Omental fat pad (tissue), 4 donors: ENCODE measurements at places on chromosomes 3 and 15.

DNA sequence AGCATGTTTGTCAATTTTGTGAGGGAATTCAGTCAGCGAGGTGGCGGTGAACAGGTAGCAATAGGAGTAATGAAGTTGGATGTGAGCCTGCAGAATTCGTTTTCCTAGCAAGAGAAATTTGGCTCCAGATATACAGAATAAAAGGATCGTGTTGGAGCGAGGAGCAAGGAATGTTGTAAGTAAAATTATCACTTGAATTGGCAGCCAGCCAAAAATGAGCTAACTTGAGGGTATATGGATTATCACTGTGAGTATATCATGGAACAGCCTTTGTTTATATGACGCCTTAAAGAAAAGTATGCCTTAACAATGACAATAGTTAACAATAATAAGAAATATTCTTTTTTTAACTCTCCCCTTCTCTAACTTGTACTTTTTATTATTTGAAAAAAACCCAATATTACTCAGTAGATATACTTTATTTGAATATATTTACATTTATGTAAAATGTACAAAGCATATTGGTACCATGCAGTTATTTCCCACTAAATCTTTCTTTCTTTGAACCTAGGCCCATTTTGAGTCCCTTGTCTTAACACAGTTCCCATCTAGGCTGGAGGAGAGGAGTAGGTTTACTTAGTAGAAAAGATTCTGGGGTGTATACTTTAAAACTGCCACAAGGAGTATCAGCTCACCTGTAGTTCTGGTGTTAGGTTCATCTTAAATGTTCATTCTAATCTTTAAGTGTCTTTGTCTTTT lies 29.3 kb downstream of the EPHA6 start:
- DNase-seq = no peak

- DNase-seq = no peak
Measured at GRCh38 chr15:39672666-39673065, 91.8 kb downstream of the THBS1 start.

DNA sequence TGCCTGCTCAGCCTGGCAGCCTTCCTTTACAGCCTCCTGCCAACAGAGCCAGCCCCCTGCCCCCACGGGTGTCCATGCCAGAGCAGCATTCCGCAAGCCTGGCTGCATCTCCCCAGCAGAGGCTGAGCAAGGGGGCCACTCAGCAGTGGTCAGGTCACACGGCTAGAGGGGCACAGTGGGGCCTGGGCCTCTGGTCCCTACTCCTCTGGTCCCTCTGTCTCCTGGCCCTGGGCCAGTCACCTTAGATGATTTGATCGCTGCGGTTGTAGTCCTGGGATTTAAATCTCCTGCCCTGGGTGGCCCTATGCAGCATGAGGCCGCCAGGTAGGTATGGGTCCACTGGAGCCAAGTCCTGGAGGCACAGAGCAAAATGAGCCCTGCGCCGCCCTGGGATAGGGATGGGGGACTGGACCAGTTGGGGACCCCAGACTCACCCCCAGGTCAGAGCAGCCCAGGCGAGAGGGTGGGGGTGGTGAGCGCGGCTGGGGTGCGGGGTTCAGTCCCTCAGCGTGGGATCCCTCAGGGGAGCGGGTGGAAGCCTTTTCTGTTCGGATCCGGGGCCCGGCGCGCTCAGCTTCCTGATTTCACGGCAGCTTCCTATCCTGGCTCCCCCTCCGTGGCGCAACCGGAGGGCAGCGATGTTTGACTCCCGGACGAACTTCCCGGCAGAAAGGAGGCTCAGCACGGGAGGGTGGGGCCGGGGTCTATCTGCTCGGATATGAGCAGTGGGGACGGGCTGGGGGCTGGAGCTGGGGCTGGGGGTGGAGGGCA lies at the start of gene ZBTB47:
TSS of gene ZBTB47 (plus strand) at position 138 of the 771 bp plus-strand sequence. CDS start 4,659 bp downstream, outside the sequence.
- DNase-seq = no peak

- DNase-seq = no peak
Measured at GRCh38 chr3:182527745-182528144, 265.6 kb upstream of the ATP11B start.

GRCh38 chr15:87294854-87295253 lies 961.7 kb downstream of the NTRK3 start:
- no peak for DNase-seq
